Midbrain (tissue), 1 donor: ENCODE measurements at places on chromosomes 2 and 18.
A peak's percentile ranks its signal among the peaks of the same experiment; 100 is the strongest.

DNA sequence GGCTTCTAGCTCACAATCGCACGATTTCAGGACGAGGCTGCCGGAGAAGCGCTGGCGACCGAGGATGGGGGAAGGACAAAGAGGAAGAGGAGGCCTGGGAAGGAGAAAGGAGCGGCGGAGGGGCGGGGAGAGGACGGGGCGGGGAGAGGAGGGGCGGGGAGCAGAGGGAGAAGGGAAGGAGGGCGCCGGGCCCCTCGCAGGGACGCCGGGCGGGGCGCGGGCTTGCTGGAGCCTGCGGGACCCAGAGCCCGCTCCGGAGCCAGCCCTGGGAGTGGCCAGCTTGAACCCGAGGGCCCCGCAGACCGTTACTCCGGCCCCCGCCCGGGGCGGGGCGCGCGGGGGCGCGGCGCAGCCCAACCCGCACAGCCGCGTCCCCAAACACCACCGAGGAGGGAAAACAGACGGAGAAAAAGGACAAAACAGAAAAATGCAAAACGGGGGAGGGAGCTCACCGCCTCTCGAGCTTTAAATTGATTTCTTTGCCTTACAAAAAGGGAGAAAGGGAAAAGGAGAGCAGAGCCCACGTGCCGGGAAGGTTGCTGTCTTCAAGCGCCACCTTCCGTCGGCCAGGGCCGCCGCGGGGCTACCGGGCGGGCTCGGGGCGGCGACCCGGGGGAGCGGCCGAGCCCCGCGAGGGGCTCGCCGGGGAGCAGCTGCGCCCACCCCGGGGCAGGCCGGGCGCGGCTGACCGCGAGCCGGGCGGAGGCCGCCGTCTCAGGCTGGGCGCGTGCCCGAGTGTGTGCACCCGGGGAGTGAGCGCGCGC lies 781 bp upstream of the SOX11 start:
- DNase-seq, result no peak

DNA sequence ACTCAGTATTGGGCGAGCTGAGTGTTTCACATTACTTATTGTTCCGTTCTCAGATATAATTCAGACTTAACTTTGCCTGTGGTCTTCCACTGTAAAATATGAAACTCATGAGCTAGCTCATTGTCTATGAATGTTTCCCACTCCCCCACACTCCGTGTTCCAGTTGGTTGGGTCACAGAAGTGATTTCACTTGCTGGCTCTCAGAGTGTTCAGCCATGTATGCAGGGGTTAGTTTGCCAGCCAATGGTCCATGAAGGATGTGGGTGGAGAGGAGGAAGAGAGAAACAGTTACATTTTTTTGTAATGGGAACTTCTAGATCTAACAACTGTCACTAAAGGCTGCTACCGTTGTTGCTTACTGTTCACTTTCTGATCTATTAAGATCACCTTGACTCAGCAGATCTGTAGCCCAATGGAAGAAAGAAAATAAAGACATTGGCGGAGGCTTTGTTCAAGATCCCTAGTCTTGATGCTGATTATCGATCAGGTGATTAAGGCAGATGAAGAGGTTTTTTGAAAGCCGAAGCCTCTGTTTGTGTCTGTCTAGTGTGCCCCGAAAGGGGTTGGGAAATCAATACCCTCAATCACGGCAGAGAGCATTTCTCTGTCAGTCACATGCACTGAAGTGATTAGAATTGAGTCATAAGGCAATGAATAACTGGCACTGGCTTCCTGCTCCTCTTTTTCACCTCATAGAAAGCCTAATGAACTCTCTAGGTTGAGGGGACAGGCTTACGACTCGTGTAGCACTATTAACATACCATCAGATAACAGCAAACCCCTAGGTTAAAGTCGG lies 279.7 kb upstream of the FIGN start:
- DNase-seq, result no peak

- no peak for DNase-seq
These were observed 111.2 kb downstream of the PLB1 start for GRCh38 chr2:28606986-28607441.

GRCh38 chr2:195031411-195031810 lies 625.6 kb upstream of the SLC39A10 start:
- DNase-seq, result no peak

GRCh38 chr2:60216452-60216995 lies 336.9 kb downstream of the BCL11A start:
- DNase-seq, result no peak

GRCh38 chr2:241081643-241082340 lies 20.3 kb downstream of the MTERF4 start:
- DNase-seq, result no peak

GRCh38 chr2:218357236-218358177 lies 850 bp downstream of the CATIP start:
- DNase-seq, result no peak

- no peak for DNase-seq
These were observed 140.9 kb downstream of the TCF4 start for GRCh38 chr18:55446996-55447671.

- DNase-seq, result no peak
These were observed 12.0 kb upstream of the BCL11A start for GRCh38 chr2:60565472-60565871.

DNA sequence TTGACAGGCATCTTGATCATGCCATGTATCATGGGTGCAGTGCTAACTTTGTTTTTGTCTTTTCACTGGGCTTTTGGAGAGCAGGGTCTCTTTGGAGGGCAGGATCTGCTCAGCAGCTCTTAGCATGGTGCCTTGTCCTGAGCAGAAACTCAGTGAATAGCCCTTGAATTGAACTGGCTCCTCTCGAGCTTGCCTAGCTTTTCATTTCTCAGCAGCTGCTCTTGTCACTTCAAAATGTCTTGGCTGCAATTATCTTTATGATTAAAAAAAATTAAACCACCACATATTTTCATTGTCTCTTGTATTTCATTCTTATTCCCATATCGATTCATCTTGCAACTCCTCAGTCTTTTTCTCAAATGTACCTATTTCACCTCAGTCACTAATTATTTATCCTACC lies 50.5 kb downstream of the CCDC85A start:
- DNase-seq, result peak; percentile 17

DNA sequence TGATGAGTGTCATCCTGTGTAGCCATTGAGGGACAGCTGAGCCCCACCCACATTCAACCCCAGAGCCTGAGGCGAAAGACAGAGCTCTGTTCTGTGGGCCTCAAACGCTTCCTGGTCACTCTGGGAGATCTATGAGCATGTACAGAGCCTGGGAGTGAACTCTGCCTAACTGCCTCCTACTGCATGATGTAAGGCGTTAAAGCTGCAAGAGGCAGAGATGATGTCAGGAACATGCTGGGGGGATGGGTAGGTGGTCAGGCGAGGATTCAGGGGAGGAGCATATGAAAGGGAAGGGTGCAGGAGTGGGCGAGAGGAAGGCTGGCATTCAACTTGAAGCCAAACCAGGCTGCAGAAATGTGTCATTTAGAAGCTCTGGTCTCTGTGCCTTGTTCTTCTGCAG lies 181.0 kb downstream of the TFCP2L1 start:
- DNase-seq, result no peak

DNA sequence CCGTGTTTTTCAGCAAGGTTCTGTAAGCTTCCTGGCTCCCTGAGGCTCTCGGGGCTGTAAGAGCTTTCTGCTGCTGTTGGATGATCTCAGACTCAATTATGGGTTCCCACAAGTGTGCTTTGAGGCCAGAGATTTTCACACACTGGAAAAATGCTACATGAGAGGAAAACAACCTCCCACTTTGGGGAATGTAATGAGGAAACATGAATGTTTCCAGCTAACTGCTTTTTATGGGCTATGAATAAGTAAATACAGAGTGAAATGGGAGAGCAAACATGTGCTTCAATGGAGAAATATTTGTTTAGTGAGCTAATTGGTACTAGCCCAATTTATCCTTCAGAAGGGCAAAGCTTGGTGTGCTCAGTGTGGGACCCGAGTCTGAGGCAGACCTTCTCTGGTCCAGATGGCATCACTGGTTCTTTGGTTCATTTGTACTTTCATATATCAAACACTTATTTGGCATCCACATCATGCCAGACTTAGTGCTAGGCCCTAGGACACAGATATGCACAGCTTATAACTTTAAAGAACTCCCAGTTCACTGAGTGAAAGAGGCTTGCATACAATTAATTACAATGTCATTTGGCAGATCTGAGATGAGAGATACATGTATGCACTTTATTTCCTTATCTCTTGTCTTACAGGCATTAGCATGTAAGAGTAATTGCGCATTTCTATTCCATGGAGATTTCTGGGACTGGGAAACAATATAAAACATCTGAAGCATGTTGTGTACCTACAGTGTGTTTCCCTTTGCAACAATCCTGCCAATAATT lies 248.8 kb downstream of the RDH14 start:
- DNase-seq, result no peak

GRCh38 chr2:21314322-21314835 lies 190.6 kb downstream of the TDRD15 start:
- DNase-seq, result peak; percentile 18

DNA sequence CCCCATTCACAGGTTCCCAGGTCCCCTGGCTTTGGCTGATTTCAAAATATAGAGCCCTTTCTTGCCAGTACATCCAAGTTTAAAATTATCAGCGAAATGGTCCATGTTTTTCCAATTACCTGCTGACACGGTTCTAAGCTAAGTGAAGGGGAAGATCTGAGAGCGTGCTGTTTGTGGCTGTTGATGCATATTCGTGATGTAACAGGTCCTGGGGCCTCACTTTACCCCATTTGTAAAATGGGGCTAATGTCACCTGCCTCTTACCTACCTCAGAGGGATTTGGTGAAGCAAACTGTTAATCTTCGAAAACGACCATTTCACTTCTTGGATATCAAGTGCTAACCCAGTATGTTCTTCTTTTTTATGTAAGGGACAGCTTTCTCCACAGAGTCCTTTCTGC lies 33.0 kb downstream of the SLC1A4 start:
- no peak for DNase-seq

- DNase-seq, result no peak
These were observed 284.8 kb upstream of the CYRIA start for GRCh38 chr2:16950436-16950835.

GRCh38 chr18:12769644-12770440 lies 67.0 kb downstream of the PSMG2 start:
- no peak for DNase-seq

DNA sequence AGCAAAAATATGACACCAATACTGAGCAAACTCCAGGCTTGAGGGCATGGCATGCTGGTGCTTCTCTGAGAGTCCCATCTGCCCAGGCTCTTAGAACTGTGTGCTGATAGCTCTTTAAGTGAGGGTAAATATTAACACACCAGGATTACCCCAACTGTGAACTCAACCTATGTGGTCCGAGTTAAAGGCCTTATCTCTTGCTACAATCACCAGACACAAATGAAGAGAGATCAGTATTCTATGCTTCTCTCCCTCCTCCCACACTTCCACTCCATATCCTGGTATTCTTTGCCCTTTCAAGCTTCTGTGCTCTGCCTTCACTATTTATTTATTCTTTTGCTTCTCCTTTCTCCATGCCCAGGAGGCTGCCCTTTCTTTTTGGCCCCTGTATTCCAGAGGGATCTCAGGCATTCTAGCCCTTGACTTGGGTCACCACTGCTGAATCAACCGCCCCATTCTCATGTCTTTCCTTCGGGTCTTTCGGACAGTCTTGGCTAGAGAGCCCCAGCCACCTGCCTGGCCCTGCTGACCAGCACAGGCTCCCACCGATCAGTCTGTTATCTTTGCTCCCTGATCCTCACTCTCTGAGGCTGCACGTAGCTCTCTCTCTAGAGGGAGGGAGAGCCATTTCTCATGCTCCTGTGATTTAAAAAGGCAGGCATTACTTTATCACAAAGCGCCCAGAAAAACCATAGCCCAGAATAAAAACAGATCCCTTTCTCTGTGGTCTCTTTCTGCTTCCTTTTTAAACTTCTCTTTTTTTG lies 17.2 kb upstream of the HK2 start:
- DNase-seq, result no peak

- DNase-seq, result no peak
These were observed 174.8 kb downstream of the UBR3 start for GRCh38 chr2:170002096-170002495.

DNA sequence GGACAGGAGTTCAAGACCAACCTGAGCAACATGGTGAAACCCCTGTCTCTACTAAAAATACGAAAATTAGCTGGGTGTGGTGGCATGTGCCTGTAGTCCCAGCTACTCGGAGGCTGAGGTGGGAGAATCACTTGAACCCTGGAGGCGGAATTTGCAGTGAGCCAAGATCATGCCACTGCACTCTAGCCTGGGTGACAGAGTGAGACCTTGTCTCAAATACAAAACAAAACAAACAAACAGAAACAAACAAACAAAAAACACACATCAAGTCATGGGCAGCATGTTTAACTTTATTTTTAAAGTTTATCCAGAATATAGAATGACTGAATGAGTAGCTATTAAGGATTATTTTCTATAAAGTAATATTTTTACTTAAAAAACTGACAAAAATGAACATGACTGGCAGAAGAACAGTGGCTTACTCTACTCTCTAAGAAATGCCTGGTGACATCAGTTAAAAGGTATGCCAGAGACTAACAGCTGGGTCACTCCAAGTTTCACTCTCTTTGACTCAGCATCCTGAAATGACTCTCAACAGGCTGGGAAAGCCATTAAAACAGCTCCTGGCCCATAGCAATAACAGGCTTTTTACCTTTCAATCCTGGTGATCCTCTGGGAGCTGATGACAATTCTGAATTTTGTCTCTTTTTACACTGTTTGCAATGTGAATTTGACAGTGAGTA lies 281.6 kb upstream of the STON1 start:
- no peak for DNase-seq

- no peak for DNase-seq
These were observed 50.4 kb downstream of the XDH start for GRCh38 chr2:31363956-31364750.

DNA sequence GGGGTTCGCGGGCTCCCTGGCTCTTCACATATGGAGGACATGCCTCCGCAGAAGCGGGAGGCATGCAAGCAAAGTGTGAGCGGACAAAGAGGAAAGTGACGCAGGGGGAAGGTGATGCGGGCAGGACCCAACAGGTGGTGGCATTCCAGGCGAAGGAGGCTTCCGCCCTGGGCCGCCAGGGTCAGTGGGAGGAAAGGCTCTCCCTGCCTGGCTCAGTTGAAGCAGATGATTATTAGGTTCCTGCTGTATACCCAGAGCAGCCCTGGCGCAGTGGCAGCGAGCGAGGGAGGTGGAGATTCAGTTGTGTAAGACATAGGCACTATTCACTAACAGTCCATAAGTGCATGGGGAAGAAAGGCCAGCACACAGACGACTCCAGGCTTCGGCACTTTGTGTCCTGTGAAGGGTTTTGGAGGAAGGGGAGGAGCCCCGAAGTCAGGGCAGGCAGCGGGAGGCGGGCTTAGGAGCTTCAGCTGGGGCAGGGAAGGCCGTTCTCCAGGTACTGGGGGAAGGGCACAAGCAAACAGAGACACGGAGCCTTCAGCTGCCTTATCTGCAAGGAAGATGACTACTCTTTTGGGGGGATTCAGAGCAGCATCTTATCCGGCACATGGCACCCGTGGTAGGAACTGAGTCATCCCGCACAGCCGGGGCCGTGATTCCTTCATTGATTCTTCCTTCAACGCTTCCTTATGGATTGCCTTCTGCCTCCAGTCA lies 89.8 kb downstream of the TGOLN2 start:
- no peak for DNase-seq
